ENCODE measurements at places on chromosomes 12 and 14.

GRCh38 chr12:119312904-119313303, 21.6 kb upstream of the CCDC60 start:
- no peak for DNase-seq

DNA sequence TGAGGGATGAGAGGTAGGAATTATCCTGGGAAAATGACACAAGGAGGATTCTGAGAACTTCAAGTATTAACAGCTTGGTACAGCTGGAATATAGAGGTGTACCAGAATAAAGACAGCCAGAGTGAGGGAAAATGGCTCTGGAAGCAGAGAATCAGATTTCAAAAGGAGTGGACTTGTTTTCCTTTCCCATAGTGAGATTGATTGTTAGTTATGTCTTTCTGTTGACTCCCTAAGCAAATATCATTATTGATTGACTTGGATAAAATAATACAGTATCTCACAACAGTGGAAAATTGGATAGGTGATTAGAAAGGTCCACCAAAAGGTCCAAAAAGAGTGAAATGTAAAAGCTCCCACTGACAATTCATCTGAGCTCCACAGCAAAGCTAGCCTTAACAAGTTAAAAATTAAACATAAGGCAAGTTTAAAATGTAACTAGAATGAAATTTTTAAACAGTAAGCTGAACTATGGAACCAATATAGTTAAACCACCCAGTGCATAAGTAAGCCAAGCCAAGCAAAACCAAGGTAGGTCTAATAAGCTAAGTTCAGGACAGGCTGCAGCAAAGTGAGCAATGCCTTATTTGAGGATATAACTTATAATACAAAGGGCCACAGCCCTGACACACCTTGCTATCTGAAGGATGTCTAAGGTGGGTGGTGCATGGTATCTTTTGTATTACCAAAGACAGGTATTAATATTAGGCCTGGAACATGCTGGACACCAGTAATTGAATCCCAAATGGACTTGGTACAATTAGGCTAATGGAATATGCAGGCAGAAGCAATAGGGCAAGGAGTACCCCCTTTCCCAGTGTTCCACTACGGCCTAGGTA, 21.8 kb downstream of the ENTPD5 start:
- no peak for DNase-seq

- DNase-seq = no peak
Measured at GRCh38 chr14:71574976-71575375, 357.3 kb upstream of the RGS6 start.

DNA sequence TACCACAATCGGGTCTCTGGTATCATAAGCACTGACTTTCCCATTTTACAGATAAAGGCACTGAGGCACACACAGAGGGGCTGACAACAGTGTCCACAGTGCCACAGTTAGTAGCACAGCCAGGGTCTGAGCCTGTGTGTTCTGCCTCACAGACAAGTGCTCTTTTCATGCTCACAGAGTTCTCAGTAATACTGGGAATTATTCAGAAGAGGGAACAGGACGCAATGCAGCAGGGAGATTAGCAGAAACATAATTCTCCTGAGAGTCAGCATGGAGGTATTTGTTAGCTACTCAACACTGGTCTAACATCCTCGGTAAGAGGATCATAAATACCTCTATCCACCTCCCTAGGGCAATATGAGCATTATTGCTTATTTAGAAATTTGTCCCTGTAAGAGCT, 219.3 kb upstream of the EEA1 start:
- no peak for DNase-seq

GRCh38 chr12:111635524-111635923, 36.4 kb upstream of the ATXN2 start:
- peak; percentile 63 for DNase-seq

DNA sequence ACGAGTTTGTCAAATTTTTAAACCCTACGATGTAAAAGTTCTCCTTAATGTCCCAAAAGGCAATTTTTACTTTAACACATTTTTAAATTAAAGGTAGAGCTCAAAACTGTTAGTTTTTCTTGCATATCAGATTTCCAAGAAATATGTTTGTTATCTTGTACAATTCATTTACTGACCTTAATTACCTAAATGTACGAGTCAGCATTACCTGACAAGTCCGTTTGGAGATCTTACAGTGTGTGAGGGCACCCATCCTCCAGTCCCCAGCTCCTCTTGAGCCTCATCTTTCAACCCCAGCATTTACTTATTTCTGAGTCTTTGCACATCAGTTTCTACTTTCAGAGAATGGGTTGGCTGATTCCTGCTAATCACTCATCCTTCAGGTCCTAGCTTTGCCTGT, 23.7 kb downstream of the PPM1H start:
- no peak for DNase-seq

DNA sequence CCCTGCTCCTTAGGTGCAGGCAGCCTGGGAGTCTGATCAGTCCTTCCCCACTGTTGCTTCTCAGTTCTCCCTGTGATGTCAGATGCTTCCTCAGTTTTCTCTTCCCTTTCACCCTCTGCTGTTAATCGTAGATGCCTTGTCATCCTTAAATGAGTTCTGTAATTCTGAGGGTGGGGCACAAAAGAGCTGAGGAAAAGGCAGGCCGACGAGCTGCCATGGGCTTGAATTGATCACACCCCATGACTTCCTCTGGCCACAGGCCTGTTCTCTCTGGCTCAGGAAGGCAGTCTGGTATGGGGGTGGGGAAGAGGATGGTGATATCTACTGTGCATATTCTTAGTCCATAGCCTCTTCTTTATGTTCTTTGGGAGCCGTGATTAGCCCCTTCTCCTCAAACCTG, 5.2 kb upstream of the AP1G2 start:
- DNase-seq = no peak

GRCh38 chr14:22474730-22475351, 114.2 kb downstream of the DAD1 start:
- DNase-seq = no peak

DNA sequence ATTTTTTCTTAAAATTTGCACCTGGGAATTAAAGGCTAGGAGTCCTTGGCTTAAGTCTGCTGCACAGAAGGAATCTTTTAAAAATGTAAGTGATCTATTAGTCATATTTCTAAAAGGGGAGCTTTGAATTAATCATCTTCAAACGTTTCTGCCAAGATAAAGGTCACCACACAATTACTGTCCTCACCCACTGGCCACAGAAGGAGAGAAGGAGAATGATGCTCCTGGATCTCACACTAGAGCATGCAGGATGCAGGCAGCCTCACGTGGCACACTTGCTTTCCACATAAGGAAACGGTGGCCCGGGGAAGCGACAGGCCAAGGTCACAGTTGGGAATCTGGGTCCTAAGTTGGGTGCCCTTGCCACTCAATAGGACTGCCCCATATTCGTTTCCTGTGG, 16.9 kb downstream of the PLEKHG7 start:
- DNase-seq = no peak

GRCh38 chr12:79535751-79536150, 155.0 kb downstream of the PAWR start:
- DNase-seq = no peak

DNA sequence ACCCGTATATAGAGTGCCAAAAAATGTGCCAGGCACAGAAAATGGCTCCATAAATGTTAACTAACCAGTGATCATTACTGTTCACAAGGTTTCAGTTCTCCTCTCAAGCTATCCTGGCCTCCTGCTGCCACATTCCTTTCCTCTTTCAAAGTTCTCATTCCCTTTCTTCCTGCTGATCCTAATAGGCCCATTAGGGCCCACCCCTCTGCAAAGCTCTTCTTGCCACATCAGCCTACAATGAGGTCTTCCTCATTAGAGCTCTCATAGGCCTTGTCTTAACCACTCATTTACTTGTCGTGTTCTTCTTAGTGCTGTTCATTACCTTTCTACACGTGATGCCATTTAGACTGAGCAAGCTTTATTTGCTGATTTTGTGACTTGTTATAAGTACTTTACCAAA, 40.5 kb downstream of the RPS29 start:
- no peak for DNase-seq

DNA sequence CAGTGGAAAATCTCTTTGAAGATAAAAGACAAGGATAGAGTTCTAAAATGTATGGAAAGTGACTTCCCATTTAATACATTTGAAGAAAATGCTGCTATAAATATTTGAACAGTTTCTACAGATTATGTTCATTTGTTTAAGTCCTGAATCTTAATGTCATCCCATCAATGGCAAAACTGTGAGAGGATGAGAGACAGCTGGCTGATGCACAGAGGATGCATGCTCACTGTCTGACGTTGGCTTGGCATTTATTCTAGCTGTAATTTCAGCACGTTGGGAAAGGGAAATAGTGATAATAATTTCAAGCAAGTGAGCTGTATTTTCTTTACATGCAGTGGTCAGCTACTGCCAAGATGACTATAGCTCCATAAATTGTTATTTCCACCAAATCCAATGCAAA, 40.5 kb downstream of the PPFIA2 start:
- DNase-seq = no peak

Data from K562 (cell line).